ENCODE measurements at places on chromosomes 2 and 18.

- DNase-seq = no peak
These were observed 64.9 kb downstream of the ZNF521 start for GRCh38 chr18:25287106-25287505.

DNA sequence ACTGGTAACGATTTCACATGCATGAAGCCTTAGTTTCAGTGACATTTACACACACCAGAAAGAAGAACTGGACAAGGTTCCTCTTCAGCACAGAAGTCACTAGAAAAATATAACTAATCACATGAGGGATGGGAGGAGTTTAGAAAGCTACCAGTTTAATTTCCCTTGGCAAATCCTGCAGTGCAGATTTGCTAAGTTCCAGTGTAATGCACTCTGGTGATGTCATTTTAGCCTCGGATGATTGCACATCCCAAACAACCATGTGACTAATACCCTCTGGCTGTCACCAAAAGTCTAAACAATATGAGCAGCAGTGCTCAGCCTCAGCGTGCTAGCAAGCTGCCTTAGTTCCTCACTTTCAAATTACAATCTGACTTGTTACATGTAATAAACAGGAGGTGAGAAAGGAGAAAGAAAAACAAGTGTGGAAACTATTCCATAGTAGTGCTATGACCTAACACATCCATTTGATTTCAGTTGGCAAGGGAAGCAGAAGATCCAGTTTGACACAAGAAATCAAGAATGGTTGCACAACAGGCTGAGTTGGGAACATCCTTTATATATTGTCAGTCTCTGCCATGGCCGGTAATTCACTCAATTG, 35.3 kb upstream of the PPP1CB start:
- DNase-seq = no peak

DNA sequence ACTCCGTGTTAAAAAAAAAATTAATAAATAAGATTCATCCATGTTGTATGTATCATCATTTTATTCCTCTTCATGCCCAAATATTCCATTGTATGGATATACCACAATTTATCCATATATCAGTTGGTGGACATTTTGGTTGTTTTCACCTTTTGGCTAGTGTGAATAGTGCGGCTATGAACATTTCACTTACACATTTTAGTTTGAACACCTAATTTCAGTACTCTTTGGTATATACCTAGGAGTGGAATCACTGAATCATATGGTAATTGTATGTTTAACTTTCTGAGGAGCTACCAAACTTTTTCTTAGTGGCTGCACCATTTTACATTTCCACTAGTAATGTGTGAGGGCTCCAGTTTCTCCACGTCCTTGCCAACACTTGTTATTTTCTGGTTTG, 20.0 kb downstream of the CDCA7 start:
- no peak for DNase-seq

GRCh38 chr2:45833968-45834344, 182.5 kb downstream of the PRKCE start:
- no peak for DNase-seq

DNA sequence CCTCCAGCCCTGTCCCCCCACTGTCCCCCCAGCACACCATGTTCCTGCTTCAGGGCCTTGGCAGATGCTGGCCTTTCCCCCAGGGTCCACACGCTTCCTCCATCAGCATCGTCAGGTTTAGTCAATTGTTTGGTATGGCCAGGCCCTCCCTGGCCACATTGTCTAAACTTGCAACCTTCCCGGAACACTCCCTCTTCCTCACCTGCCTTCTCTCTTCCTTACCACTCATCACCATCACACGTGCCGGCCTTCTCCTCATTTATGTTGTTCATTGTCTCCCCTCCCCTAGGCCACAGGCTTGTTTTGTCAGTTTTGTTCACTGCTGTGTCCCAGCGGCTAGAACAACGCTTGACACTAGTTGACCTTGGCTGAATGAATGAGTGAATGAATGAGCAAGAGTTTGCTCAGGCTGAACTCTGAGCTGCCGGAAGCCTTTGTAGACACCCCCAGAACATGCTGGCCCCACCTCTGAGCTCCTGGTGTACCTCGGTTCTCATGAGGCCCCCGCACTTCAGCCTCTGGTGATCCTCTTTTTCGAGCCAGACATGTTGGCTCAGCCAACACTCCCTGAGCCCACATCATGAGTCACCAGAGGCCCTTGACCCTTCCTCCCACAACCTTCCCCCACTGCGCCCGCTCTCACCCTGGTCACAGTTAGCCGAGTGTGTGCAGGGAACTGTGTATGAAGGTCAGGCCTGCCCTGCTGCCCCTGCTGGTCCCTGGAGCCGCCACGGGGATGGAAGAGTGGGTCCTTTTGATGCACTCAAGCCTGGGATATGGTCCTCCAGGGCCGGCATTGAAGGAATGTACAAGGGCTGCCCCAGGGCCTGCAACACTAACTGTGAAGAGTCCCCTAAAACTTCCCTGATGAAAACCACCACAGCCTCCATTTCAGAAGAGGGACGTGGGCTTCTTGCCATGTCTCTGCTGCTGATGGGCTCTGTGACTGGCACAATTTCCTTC, 57.5 kb downstream of the HS1BP3 start:
- no peak for DNase-seq

DNA sequence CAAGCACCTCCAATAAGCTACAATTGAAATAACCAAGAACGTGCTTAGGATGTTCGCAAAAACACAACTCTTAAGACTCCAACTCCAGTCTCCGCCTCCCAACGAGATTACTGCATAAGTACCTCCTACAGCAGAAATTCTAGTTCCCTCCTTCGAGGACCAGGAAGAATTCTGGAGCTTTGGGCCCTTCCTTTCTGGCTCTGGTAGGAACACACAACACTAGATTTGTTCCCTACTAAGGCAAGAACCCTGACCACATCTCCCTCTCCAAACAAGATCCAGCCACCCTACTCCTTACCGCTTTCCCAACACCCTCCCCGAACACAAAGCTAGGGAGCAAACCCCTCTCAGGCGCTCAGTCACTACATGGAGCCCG, 721 bp downstream of the ADAM17 start:
- peak; percentile 60 for DNase-seq

DNA sequence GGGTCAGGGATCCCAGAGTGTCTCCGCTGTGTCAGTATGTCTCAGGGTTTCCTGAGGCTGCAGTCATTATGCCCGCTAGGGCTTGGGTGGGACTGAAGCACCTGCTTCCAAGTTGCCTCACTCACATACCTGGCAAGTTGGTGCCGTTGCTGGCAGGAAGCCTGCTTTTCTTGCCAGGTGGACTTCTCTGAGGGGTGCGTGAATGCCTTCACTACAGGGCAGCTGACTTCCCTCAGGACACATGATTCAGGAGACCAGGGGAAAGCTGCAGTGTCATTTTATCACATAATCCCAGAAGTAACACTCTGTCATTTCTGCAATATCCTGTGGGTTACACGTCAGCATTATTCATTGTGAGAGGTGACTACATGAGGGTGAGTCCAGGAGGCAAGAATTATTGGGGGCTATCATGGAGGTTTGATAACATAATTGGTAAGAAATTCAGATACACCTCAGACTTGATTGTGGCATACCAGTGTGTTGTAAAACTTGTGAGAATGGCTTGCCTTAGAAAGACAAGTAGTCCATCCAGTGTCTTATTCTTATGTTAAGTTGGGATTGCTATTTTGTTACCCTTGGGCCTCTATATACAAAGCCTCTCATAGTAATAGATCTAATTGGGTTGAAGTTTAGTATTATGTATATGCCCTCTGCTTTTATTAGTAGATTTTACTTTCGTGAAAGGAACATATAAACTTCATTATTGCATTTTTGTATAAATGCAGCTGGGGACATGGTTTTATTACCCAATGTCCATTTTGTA, 44.1 kb downstream of the NEDD4L start:
- peak; percentile 53 for DNase-seq

DNA sequence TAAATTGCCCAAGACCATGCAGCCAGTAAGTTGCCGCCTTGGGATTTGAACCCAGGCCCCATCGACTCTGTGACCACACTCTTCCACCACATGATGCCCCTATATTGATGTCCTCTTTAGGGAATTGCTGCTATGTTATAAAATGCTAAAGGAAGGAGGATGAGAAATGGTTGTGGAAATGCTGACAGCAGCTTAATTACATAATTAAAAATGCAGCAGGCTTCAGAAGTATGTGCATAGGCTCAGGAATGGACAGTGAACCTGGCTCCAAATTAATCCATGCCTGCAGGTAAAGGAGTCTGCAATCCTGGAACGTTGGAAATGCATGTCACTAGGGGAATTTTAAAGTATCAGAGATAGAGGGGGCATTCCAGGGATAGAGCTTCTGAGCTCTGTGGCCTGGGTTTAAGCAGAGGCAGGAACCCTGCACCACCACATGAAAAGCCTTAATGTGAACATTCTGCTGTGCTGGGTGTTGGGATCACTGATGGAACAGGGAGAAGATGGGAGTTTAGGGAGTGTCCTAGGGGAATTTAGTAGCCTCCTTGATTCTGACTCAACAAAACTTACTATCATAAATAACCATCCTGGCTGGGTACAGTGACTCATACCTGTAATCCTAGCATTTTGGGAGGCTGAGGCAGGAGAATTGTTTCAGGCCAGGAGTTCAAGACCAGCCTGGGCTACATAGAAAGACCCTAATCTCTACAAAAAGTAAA, 76.1 kb upstream of the CCDC85A start:
- DNase-seq = no peak

GRCh38 chr2:157936406-157936805, 60.3 kb upstream of the ACVR1 start:
- DNase-seq = no peak

GRCh38 chr2:28631514-28632206, 120.0 kb upstream of the PPP1CB start:
- DNase-seq = no peak

- DNase-seq = no peak
These were observed 36.7 kb downstream of the EPAS1 start for GRCh38 chr2:46333912-46334311.

- peak; percentile 79 for DNase-seq
These were observed 66.6 kb downstream of the ABCG8 start for GRCh38 chr2:43905371-43905803.

GRCh38 chr2:119859528-119859927, 99.8 kb downstream of the PTPN4 start:
- DNase-seq = no peak

DNA sequence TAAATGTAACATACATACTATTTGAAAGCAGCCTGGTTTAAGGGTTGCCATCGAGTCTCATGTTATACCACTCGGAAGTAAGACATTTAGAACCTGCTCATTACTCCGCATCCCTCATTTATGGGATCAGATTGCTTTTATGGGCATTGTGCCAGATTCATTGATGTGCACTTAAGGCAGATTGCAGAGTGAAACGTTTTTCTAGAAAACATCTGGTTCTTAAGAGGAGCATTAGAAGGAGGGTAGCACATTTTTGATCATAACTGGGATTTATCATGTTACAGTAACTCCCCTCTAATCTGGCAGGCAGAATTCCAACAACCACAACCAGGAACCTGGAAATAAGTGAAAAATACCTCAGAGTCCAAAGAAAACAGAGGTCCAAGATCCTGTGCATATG, 74.2 kb upstream of the GALNT3 start:
- no peak for DNase-seq

DNA sequence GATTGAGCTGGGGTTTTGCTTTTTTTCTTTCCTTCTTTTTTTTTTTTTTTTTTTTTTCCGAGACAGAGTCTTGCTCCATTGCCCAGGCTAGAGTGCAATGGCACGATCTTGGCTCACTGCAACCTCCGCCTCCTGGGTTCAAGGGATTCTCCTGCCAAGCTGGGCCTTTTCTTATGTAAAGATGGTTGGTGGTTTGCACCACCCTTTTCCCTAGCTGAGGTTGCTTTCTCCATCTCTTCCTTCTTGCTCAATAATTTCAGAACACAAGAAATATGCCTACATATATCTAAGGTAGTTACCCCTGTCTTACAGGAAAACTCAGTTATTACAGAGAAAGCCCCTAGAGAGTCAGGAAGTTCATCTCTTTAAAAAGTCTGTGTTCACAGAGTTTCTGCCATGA, 7.0 kb downstream of the TTC39C start:
- no peak for DNase-seq

- no peak for DNase-seq
These were observed 675.6 kb upstream of the VRK2 start for GRCh38 chr2:57370882-57371585.

DNA sequence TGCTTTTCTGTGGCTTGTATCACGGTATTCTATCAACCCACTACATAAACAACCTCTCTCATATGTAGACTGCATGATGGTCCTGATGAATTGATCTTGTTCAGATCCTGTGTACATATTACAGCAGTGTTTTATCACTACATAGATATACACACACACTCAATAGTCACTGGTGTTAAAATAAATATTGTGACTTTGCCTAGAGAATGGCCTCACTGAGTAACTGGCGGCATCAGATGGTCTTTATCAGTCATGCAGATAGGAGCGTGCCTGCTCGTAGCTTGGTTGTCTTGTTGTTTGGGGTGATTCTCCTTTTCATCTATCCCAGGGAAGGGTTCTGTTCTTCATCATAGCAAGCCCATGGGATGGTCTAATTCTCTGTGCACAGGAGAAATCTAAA, 18.4 kb upstream of the CTAGE1 start:
- no peak for DNase-seq

DNA sequence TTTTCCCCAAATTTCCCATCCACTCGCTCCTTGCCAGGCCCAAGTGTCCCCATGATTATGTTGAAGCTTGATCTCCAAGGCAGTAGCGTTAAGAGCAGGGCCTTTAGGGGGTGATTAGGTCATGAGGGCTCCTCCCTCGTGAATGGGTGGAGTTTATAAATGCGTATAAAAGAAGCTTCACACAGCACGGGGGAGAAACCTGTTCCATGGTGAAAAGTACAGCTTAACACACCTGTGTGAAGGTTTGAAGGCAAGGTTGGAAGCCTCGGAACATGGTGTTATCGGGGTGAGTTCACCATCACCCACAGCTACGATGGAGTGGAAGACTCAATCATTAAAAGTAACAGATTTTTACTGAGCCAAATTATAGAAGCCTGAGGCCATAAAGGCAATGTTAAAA, 137.4 kb upstream of the ALKAL2 start:
- no peak for DNase-seq

DNA sequence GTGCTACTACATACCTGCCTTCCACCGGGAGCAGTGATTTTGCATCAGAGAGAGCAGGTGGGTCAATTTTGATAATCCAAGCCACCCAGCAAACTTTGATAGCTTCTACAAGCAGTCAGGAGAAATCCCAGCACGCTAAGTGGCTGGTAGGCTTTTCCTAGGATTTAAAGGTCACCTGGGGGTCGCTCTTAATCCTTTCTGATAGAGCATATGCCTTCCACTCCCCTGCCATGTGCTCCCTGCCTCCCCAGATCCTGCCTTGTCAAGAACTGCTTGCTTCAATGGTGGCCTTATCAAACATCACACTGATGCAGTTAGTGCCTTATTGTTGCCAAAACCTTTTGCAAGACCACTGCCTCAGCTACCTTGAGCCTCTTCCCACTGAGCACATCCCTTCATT, 462.3 kb upstream of the MEX3C start:
- no peak for DNase-seq

- no peak for DNase-seq
These were observed 59.3 kb upstream of the SPTBN1 start for GRCh38 chr2:54396798-54397197.
